ENCODE measurements at places on chromosomes 12 and 14. TPM values are rescaled to one million over a fixed set of nuclear protein-coding genes. Genes with fewer than 3 reads are reported as not detected.
A peak's percentile ranks its signal among the peaks of the same experiment; 100 is the strongest.

DNA sequence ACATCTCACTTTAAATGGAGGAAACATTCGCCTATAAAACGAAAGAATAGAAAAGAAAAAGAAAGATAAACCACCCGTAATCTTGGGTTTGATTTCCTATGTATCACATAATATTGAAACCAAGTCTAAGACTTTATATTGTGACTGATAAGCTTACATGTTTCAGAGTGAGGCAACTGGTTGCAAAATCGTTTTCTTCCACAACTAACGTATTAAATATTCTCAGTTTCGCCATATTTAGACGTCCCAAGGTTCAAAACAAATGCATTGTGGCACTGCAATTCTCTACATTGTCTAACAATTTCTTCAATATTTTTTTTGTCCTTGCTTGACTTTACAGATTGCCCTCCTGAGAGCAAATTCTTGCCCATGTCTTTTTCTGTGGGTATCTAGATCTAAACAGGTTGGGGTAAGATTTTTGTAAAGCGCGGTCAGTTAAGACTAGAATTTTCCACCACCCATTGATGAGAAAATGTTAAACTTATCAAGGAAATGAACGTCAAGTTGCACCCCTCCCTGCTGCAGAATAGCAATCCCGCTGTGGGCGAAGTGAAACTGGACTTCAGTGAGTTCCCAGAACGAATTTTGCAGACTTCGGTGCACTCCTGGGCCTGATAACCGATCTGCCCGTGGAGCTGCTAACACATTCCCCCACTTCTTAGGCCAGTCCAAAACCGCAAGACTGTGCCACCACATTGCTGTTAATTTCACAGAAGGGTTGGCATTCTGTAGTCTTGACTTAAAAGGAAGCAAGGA lies 2.7 kb downstream of the TBX3 start:
- H3K27me3 ChIP-seq: peaks cover 96% of the 10 kb centered on the region
- DNase-seq: peak; percentile 39
- peaks cover 9% of the 10 kb centered on the region for H3K36me3 ChIP-seq
- H3K27ac ChIP-seq: peak overlapping the region; percentile 95
- H3K4me1 ChIP-seq: peaks cover 7% of the 10 kb centered on the region
- H3K4me3 ChIP-seq: peak overlapping the region; percentile 74

DNA sequence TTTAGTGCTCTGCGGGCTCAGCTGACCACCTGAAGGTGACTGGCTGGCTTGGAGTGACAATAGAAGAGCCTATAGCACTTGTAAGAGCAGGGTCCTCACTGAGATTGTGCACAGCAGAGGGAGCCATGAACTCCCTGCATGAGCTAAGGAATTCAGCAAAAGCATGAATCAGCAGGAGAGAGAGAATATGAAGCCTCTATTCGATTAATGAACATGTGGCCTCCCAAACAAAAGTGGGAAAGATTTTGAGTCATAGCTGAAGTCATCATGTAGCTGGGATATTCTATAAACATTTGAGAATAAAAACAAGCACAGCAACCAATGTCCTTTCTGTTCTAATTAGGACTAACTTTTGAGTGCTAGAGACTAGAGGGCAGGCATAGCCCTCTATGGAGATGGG lies 626.6 kb downstream of the DIO2 start:
- no peak overlapping the region for H3K4me3 ChIP-seq
- H3K27me3 ChIP-seq: no peaks in the 10 kb centered on the region
- no peak for DNase-seq
- H3K27ac ChIP-seq: no peak overlapping the region
- H3K4me1 ChIP-seq: no peaks in the 10 kb centered on the region
- H3K36me3 ChIP-seq: no peaks in the 10 kb centered on the region

DNA sequence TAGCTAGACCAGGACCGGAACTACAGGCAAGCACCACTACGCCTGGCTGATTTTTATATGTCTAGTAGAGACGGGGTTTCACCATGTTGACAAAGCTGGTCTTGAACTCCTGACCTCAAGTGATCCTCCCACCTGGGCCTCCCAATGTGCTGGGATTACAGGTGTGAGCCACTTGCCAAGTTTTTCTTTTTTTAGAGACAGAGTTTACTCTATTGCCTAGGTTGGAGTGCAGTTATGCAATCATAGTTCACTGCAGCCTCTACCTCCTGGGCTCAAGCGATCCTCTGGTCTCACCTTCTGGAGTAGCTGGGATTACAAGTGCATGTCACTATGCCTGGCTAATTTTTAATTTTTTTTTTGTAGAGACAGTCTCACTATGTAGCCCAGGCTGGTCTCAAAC lies 201.5 kb upstream of the TBX3 start:
- no peak overlapping the region for H3K4me3 ChIP-seq
- H3K4me1 ChIP-seq: no peaks in the 10 kb centered on the region
- no peak overlapping the region for H3K27ac ChIP-seq
- H3K36me3 ChIP-seq: no peaks in the 10 kb centered on the region

GRCh38 chr12:92927436-92928281 lies 1.4 kb downstream of the EEA1 start:
- H3K27me3 ChIP-seq: no peaks in the 10 kb centered on the region
- H3K4me1 ChIP-seq: peaks cover 62% of the 10 kb centered on the region
- peak overlapping the region; percentile 98 for H3K27ac ChIP-seq
- H3K4me3 ChIP-seq: peak overlapping the region; percentile 87

- no peaks in the 10 kb centered on the region for H3K36me3 ChIP-seq
- no peaks in the 10 kb centered on the region for H3K27me3 ChIP-seq
- no peak overlapping the region for H3K4me3 ChIP-seq
- peak; percentile 83 for DNase-seq
Measured at GRCh38 chr12:105523164-105524057, 192.9 kb downstream of the C12orf75 start.

DNA sequence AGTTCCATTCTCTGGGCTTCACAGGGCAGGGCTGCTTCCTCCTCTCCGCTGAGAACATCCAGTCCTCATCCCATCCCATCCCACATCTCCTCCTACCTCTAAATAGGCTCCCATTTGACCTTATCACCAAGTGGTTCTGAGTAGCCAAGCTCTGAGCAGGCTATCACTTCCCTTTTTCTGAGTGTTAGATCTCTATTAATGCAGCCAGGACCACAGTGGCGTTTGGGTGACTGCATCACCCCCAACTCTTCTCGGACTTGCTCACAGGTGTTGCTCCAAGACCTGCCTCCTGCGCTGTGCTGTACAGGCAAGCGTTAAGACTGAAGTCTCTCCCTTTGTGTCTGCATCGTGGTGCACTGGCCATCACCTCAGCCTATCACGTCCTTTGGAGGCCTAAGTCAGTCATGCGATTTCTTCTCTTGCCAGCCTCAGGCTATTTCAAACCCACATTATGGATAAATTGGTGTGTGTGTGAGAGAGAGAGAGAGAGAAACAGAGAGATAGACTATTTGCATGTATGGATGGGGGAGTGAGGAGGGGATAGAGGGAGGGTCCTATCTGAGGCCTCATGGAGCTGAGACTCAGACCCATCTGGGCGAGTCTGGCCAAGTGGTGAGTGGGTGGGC lies 12.4 kb upstream of the HHIPL1 start:
- no peak for DNase-seq
- H3K4me1 ChIP-seq: peaks cover 3% of the 10 kb centered on the region
- H3K27me3 ChIP-seq: no peaks in the 10 kb centered on the region
- no peak overlapping the region for H3K27ac ChIP-seq
- H3K36me3 ChIP-seq: no peaks in the 10 kb centered on the region

DNA sequence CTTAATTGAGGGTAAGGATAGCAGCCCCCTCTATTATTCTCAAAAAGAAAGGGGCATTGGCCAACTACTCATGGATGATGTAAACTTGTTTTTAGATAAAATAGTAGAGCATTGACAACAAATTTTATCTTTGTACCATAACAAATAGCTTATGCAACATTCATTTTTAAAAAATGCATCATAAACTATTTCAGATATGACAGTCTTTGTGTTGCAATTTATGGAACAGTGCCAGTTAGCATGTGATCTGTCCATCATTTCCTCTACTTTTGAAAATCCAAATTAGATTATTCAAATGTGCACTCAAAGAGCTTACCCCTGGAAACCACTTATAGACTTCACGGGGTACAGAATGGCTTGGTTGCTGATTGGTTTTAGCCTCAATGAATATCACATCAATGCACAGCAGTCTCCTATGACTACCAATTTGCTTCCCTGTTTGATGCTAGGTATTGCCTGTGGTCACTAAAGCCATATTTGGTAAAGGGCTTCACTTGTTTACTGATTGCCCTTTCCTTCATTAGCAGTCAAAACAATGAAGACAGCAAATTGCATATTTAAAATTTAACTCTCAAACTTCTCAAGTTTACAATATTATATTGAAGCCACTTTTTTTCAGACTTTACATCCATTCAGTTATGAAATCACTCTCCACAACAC lies 274.9 kb upstream of the MGAT4C start:
- H3K27me3 ChIP-seq: no peaks in the 10 kb centered on the region
- H3K36me3 ChIP-seq: no peaks in the 10 kb centered on the region
- no peak overlapping the region for H3K4me3 ChIP-seq
- no peak overlapping the region for H3K27ac ChIP-seq
- no peak for DNase-seq
- H3K4me1 ChIP-seq: no peaks in the 10 kb centered on the region

DNA sequence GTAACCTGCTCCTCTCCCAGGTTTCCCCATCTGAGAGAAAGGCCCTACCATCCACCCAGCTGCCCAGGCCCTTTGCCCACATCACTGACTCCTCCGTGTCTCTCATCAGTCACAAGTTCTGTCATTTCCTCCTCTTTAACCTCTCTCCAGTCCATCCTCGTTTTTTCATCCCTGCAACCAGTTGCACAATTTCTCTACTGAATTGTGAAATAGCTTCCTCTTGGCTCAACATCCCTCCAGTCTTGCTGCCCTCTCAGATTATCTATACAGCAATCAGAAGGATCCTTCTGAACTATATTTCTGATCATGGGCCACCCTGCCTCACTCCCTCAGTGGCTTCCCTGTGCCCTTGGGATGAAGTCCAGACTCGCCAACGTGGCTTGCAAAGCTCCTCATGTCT lies 6.8 kb downstream of the FAM161B start:
- no peak for DNase-seq
- no peak overlapping the region for H3K27ac ChIP-seq
- H3K36me3 ChIP-seq: peaks cover 18% of the 10 kb centered on the region
- H3K27me3 ChIP-seq: no peaks in the 10 kb centered on the region
- no peaks in the 10 kb centered on the region for H3K4me1 ChIP-seq

GRCh38 chr12:121465921-121466793 lies 66.2 kb downstream of the RNF34 start:
- peaks cover 20% of the 10 kb centered on the region for H3K4me1 ChIP-seq
- H3K4me3 ChIP-seq: peak overlapping the region; percentile 61
- H3K27me3 ChIP-seq: no peaks in the 10 kb centered on the region
- DNase-seq: peak; percentile 44
- H3K36me3 ChIP-seq: no peaks in the 10 kb centered on the region

DNA sequence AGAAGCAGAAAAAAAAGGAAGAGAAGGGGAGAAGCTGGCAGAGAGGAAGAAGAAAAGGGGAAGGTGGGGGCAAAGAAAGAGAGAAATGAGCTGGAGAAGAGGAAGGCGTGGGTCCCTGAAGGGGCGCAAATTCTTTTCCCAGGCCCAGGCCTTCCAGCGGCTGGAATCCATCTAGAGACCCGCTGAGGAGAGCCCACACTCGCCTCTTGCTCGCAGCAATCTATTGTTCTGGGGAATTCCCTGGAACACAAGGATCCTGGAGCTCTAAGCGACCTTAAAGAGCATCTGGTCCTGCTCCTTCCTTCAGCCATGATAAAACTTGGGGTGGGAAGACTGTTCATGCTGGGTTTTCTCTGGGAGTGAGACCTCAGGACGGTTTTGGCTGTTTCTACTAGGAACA lies 41.2 kb upstream of the FKBP4 start:
- no peak for DNase-seq
- H3K36me3 ChIP-seq: no peaks in the 10 kb centered on the region
- no peaks in the 10 kb centered on the region for H3K4me1 ChIP-seq
- no peak overlapping the region for H3K4me3 ChIP-seq

GRCh38 chr12:1787714-1788113 lies 32.7 kb upstream of the LRTM2 start:
- no peak overlapping the region for H3K4me3 ChIP-seq
- H3K27me3 ChIP-seq: no peaks in the 10 kb centered on the region
- no peak overlapping the region for H3K27ac ChIP-seq
- no peak for DNase-seq
- no peaks in the 10 kb centered on the region for H3K4me1 ChIP-seq

DNA sequence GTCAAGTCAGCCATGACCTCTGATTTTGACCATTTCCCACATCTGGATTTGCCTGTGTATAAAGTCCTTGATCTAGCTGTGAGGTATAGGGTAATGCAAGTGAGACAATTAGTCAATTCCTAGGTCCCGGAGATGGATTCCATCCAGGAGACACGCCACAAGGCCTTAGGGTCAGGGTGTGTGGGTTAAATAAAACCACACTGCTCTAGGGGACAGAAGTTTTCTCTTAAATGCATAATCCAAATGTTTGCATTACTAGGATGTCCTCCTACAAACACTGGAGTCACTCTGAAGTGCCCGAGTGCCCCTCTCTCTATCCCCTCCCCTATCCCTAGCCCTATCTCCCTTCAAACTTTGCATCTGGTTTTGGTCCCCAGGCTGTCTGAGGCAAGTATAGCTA lies 26.8 kb downstream of the LRIG3 start:
- no peak overlapping the region for H3K27ac ChIP-seq
- H3K27me3 ChIP-seq: no peaks in the 10 kb centered on the region
- H3K4me3 ChIP-seq: no peak overlapping the region
- no peak for DNase-seq
- H3K4me1 ChIP-seq: peaks cover 3% of the 10 kb centered on the region

- H3K27ac ChIP-seq: no peak overlapping the region
- no peaks in the 10 kb centered on the region for H3K36me3 ChIP-seq
- no peaks in the 10 kb centered on the region for H3K27me3 ChIP-seq
- H3K4me3 ChIP-seq: no peak overlapping the region
- H3K4me1 ChIP-seq: no peaks in the 10 kb centered on the region
Measured at GRCh38 chr14:26794731-26795130, 196.9 kb upstream of the NOVA1 start.

Gene PRIMA1
- 2.2 TPM for polyA plus RNA-seq

Gene PIANP
- polyA plus RNA-seq: 0.58 TPM

Gene NAV3
- 2.9 TPM for polyA plus RNA-seq

Gene CTSG
- polyA plus RNA-seq: not detected

Gene INHBC
- not detected for polyA plus RNA-seq

Gene STXBP6
- polyA plus RNA-seq: 20.6 TPM

Gene ELK3
- 6.6 TPM for polyA plus RNA-seq

Gene SPATA7
- 3.1 TPM for polyA plus RNA-seq

Gene DYNC1H1
- polyA plus RNA-seq: 173 TPM

Gene RTL1
- polyA plus RNA-seq: not detected

Gene GLT8D2
- polyA plus RNA-seq: 10.2 TPM

Data from heart right ventricle (tissue), 16 donors.